ENCODE measurements at places on chromosomes 4 and X.

GRCh38 chr4:77579406-77580076, 26.1 kb upstream of the CXCL13 start:
- no peak for DNase-seq

DNA sequence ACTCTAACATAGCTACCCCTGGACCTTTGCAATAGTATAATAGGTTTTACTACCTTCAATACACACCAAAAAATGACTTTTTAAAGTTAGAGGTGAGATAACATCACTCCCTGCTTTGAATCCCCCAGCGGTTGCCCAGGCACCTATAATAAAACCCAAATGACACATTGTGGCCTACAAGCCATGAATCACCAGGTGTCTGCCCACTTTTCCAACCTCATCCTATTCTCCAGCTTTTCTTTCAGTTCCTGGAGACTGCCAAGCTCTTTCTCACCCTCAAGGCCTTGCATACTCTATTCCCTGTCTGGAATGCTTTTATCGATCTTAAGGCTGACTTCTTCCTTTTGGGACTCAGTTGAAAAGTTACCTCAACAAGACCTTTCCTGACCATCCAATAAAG, 16.4 kb upstream of the PRSS48 start:
- no peak for DNase-seq

DNA sequence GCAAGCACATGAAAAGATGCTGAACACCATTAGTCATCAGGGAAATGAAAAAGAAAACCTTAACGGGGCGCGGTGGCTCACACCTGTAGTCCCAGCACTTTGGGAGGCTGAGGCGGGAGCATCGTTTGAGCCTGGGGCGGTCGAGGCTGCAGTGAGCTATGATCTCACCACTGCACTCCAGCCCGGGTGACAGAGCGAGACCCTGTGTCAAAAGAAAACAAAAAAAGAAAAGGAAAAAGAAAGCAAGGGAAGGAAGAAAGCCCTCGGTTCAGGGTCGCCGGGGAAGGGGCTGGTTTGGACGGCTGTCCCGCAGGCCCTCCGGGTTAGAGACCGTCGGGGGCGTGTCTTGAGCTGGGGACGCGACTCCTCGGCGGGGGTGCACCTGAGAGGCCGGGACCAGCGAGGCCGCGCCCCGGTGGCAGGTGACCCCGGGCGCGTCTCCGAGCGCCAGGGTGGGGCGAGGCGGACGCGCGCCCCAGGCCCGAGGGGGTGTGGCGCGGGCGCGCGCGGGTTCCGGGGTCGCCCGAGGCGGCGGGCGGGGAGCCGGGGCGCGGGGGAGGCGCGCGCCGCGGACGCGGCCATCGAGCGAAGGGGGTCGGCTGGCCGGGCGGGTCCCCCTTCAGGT, 478 bp upstream of the PLXNA3 start:
- DNase-seq, result no peak

GRCh38 chr4:119184128-119184527, 28.4 kb upstream of the USP53 start:
- no peak for DNase-seq

DNA sequence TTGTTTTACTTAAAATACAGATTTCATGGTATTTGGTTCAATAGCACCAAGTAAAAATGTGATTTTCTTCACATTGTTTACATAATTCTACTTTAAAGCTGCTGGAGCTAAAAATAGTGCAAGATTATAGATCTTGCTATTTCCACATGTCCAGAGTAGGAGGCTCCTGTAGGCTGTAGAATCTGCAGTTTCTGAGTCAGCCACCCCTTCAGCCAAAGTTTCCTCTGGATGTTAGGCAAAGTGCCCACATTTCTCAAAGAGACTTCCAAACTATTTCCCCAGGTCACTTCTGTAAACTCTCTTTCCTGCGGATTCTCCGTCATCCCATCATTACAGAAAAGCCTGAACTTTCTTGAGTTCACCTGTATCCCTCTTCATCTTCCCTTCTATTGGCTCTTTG, 342.5 kb upstream of the FSTL5 start:
- DNase-seq, result no peak

- DNase-seq, result no peak
These were observed 11.3 kb downstream of the EVC start for GRCh38 chr4:5722328-5722727.

DNA sequence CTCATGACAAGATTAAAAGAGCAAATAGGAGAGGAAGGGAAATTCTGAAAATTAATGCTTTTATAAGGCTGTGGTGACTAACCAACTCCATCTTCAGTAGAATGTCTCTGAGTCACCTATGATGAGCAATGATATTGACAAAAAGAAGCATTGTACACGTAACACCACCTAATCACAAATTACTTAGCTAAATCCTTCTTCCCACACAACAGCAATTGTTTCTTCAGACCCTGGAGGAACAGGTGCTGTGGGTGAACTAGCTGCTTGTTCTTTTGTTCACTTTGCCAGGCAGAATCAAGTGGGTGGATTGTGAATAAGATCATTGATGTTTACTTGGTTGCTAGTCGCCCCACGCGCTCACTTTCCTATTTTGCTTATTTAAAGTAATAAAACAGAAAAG, 315.5 kb downstream of the CAMK2D start:
- DNase-seq, result no peak

- DNase-seq, result no peak
These were observed 134.5 kb downstream of the BTC start for GRCh38 chr4:74659576-74660411.

DNA sequence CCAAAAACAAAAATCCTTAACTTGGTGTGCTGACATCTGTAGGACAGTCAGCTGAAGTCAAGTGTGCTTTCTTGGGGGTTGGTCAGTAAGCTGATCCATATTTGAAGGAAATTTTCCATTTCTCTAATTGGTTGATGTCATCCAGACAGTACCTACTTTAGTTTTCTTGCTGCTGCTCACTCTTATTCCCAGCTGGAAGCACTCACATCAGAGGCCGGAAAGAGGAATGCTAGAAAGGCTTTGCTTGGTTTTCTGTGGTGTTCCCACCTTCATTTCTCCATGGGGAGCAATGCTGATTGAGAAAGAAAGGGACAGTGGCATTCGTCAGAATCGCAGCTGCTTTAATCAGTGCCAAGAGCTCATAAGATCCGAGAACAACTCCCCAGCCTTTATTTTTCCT, 227.0 kb downstream of the C4orf33 start:
- no peak for DNase-seq

GRCh38 chr4:85243857-85244256, 231.1 kb upstream of the ARHGAP24 start:
- no peak for DNase-seq

- DNase-seq, result no peak
These were observed 17.8 kb upstream of the CXCL3 start for GRCh38 chr4:74056114-74056857.

DNA sequence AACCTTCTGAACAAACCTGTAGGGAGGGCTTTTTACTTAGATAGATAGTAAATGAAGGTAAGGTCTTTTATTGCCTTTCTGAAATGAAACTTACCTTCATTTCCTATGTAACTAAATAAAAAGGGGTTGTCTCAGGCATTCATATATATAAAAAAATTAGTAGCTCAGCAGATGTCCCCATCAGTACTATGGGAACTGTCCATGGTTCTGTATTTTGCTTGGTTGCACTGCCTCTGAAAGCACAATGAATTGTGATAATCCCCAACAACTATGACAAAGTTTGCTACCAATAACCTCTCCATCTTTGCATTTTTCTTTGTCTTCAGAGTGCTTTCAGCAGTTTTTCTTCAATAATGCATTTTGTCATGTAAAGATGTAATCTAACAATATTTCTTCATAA, 222.4 kb downstream of the SLIT2 start:
- DNase-seq, result no peak

GRCh38 chrX:37905436-37906147, 58.2 kb upstream of the DYNLT3 start:
- DNase-seq, result no peak

- DNase-seq, result no peak
These were observed 2.0 kb downstream of the ZFX start for GRCh38 chrX:24151513-24151912.

DNA sequence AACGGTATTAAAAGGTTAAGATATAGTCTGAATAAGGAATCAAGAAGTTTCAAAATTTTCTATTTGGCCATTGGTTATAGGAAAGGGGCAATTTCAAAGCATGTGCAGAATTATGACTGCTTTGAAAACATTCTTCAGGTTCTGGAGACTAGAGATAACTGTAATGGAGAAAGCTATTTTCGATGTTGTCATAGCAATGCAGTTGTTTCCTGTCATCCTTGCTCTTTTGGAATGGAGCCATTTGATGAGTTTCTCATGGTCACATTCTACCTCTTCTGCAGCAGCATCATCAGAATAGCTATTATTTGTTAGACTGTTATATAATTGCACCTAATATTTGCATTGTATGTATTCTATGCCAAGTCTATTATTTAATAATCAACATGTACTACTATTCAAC, 368.2 kb upstream of the NR3C2 start:
- no peak for DNase-seq

- DNase-seq, result no peak
These were observed 1575.8 kb downstream of the STIM2 start for GRCh38 chr4:28436191-28437080.

DNA sequence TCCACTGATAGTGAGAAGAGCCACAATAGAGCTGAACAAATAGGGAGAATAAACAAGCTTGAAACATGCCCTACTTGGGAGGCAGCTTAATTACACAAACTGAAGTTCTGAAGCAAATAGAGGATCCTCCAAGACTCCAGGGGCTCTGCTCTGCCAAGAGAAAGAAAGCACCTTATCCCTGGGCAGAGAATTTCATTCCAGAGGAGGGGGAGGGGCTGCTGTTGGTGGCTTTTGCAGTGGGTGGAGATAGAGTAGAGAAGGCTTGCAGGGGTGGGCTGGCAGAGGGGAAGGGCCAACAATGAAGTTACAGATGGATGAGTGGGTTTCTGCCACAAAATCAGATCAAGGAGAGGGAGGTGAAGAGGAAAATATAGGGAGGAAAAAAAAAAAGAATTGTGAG, 1.0 kb upstream of the LPAR4 start:
- DNase-seq, result no peak

- no peak for DNase-seq
These were observed 94.8 kb downstream of the LARP7 start for GRCh38 chr4:112731715-112732114.

DNA sequence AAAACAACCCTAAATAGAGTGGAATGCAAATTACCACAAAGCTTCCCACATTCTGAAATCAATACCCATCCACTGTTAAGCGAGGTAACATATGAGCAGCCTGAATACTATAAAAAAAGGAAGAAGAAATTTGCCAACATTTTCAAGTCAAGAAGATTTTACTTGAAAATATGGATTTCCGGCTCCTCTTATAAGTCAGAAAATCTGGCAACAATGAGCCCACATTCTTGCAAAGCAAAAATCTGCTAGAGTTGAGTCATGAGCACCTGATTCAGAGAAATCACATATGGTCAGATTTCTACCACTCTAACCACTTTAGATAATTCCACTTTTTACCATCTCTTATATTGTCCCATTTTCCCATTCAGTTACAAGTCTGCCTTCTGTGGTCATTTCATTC, 395.7 kb downstream of the DTHD1 start:
- no peak for DNase-seq

DNA sequence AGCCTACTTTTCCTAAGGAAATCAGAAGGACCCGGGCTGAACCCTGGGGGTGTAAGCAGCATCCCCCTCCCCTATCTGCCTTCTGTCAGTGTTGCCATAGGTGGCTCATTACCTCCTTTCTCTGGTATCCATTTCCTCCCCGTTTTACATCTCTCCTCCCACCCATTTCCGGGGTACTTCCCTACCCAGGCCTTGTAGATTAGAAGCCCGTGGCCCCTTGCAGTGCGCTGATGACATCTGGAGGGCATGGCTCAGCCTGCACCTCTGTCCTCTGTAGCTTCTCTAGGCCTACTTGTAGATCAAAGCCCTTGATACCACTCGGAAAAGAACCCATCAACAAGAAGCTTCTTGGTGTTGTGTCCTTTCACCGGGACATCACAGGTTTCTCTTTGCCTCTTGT, 71.8 kb downstream of the NBDY start:
- no peak for DNase-seq

- no peak for DNase-seq
These were observed 721.0 kb upstream of the NDST4 start for GRCh38 chr4:115834441-115834840.

DNA sequence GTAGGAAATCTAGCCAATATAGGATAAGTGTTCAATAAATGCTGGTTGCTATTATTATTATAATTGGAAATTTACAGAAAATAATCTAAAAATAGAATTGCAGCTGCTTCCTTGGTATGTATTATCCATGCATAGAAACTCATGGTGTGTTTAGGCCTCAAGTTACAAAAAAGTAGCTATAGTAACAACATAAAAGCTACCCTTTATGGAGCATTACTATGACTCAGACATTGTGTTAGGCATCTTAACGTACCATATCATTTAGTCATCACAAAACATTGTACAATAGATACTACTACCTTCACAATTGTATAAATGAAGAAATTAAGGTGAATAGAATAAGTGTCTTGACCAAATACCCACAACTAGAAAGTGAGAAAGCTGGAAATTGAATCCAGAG, 126.9 kb upstream of the NRK start:
- no peak for DNase-seq

- DNase-seq, result no peak
These were observed 77.9 kb downstream of the EGF start for GRCh38 chr4:109990261-109991257.

- DNase-seq, result no peak
These were observed 908.9 kb upstream of the LCORL start for GRCh38 chr4:18930487-18930886.

DNA sequence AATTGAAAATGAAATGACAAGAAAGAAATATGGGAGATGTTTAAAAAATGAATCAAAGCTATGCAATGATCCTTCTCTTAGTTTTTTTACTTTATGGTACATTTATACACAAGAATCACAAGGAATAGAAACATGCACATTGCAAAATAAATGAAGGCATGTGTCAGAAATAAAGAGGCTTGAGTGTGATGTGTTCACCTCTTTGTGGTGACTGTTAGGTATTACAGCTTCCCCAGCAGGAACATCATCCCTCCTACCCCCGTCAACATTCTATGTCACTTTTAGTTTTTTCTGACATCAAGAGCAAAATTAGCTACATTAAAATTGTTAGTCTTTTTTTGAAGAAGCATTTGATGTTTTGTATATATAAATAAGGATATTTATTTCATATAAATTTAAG, 214.8 kb downstream of the SLC4A4 start:
- no peak for DNase-seq

GRCh38 chrX:57104406-57104805, 16.9 kb downstream of the SPIN2B start:
- DNase-seq, result no peak

DNA sequence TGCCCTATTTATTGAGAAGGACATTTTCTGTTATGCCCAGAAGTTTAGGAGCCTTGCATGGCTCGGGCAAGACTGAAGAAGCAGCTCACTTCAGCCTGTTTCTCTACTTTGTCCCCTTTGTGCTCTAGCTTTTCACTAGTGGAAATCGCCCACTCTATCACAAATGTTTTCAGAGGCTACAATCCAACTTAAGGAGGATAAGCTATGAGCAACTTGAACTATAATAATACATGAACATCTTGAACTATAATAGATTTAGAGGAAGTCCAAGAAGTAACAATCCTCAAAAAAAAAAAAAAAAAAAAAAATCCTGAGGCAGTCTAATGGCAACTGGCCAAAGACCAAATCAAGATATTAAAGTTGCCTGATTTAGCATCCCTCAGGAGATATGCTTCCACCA, 452.3 kb downstream of the IL1RAPL1 start:
- DNase-seq, result no peak

- DNase-seq, result no peak
These were observed 61.3 kb downstream of the CLNK start for GRCh38 chr4:10623241-10623640.

- no peak for DNase-seq
These were observed 108.5 kb downstream of the PHKA2 start for GRCh38 chrX:18875256-18875878.

All from activated CD4-positive, CD25-positive, alpha-beta regulatory T cell (primary cell).